ENCODE measurements at places on chromosomes 2 and 18.

DNA sequence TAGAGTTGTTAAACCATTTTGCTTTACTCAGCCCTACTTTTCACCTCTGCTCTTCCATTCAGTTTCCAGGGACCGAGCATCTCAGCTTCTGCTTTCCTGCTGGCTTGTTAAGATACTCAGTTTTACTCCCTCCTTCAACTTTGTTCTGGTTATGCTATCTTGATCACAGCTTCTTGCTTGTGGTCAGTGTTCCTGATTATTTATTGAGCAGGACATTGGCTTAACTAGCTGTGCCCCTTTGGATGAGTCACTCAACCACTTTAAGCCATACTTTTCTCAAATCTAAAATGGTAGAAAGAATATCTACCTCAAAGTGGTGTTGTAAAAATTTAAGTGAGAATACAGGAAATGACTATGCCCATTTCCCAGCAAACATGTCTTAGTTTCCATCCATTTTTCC lies 124.0 kb downstream of the KYNU start:
- no peak for DNase-seq

DNA sequence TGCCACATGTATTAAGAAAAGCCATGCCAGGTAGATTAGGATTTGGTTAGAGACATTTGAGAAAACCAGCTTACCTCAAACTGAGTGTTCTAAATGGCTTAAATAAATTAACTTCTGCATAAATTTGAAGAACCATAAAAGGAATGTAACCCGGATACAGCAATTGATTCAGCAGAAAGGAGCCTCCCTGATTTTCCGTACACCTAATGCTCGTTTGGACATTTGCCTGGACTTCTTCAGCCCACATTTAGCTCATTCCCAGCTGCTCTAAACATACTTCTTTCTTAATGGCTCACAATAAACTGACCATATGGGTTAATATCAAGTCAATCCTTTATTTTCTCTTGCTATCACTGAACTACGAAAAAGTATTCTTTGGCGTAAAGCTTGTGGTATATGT lies 392.4 kb downstream of the ZNF516 start:
- no peak for DNase-seq

- DNase-seq: no peak
These were observed 308.8 kb downstream of the PRKCE start for GRCh38 chr2:45960057-45960863.

DNA sequence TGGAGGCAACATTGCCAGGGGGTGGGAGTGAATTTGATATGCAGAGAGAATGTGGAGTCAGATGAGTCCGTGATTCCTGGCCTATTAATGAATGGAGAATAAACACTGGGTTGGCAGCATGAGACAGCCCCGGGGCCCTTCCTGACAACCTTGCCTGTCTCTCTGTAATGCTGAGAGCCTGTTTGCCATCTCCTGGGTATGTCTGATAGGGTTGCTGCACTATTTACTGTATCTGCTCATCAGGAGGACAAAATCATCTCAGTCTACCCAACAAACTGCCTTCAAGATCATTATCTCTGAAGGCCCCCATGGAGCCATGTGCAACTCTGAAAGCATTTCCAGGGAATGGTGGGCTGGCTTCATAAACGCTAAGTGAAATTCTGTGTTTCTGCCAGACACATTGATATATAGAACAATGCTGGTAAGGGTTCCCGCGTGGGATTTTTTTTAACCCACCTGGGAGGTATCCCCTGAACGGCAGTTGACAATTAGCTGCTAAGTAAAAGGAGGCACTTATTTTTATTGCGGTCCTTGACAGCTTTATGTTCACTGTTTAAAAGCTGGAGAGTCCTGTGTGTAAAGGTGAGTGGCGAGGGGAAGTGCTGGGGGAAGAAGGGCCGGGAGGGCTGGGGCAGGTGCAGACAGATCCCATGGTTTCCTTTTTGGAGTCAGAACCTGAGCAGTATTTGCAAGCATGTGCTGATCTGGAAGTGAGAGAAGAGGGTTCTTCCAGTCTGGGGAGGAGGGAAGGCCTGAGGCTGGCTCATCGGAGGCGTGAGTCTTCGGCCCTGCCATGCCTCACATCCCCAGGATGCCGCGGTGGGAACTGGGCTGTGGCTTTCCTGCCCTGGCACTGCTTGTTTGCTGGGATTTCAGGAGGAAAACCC lies 64.8 kb downstream of the ARHGAP25 start:
- no peak for DNase-seq

DNA sequence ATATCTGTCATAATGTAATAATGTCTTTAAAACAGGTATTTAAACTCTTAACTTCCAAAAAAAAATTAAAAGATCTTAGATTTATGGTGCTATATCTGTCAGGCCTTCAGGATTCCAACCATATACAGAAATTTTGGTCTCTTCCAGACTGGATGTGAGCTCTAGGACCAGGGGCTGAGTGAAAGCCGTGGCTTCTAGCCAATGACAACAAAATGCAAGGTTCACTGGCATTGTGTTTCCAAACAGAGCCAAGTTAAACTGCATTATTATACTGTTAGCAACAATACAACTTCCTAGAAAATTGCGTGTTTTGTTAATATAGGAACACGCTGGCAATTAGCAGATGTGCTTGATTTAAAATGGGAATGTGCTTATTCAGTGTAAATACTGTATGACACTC lies 809.8 kb upstream of the SOX11 start:
- peak; percentile 50 for DNase-seq

DNA sequence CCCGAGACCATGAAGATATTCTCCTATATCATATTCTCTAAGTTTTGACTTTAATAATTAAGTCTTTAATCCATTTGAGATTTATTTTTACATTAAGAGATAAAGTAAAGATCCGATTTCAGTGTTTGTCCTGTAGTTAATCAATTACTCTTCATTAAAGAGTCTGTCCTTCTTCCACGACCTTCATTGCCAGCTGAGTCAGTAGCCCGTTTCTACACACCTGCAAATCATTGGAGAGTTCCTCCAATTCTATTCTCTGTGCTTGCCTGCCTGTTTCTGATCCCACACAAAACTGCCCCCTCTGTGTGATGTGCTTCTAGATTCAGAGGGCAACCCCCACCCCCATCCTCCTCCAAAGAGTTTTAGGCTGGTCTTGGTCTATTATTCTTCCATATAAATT lies 119.2 kb downstream of the KCNF1 start:
- no peak for DNase-seq
